ENCODE measurements at places on chromosomes 11 and 22.

- DNase-seq: no peak
Measured at GRCh38 chr11:12272821-12273617, 104.4 kb upstream of the PARVA start.

DNA sequence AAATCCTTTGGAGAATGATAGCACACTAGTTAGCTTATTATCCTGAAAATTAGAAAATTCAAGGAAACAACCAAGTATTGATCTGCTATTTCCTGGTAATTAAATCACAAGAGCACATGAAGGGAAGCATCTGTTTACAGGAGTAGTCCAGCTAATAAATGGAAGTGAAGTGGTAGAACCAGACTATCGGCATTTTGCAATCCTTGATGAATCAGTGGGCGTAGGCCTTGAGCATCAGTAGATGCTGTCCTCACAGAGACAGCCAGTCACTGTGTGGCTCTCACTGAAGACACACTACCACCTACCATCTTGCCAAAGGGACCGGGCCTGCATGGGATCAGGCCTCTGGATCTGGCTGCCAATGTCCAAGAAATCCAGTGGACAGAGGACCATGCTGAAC lies 69.8 kb downstream of the FBLN1 start:
- no peak for DNase-seq

DNA sequence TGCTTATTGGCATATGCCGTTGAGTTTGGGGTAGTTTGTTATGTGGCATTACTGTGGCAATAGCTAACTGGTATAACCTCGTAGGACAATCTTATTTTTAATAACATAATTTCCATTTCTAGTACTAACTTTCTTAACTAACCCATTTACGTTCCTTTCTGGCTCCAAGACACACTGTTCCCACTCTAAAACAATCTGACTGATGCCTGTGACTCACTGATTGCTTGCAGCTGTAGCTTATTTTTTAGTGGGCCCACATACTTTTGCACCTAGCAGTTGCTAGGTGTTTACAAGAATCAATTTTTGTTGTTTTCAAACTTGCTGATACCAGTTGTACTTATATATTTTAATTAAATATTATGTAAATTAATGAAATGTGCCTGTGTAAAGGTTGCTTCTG lies 52.2 kb downstream of the FAT3 start:
- DNase-seq: no peak

DNA sequence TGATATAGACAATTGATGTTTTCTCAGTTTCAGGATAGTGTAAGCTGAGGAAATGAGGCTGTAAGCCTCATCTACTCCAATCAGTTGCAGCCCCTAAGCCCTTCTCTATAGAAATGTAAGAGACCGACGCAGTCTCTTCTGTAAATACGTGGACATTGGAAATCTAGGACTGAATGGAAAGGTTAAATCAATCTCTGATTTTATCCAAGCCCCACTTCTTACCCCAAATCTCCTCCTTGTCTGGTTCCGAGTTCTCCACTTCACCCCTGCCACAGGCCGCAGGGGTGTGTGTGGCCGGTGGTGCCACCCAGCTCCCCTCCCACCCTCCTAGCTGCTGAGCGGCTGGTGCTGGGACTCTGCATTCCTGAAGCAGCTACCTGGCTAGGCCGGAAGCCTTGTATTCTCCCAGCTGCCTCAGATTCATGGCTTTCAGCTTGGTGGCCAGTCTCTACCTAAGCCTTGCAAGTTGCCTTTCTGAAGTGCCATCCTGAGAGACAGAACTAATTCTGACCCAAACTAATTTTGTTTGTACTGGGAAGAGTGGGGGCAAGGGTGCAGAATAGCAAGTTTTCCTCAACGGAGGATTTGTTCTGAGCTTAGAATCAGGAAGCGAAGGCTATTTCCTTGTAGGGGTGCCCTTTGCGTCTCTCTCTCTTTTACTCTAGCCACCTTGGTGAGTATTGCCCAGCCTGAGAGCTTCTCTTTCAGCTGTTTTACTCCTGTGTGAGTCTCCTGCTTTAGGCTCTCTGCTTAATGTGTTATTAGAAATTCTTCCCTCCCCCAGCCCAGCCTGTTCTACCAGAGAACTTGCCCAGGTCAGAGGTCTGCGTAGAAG lies 749 bp downstream of the VWA5A start:
- no peak for DNase-seq

DNA sequence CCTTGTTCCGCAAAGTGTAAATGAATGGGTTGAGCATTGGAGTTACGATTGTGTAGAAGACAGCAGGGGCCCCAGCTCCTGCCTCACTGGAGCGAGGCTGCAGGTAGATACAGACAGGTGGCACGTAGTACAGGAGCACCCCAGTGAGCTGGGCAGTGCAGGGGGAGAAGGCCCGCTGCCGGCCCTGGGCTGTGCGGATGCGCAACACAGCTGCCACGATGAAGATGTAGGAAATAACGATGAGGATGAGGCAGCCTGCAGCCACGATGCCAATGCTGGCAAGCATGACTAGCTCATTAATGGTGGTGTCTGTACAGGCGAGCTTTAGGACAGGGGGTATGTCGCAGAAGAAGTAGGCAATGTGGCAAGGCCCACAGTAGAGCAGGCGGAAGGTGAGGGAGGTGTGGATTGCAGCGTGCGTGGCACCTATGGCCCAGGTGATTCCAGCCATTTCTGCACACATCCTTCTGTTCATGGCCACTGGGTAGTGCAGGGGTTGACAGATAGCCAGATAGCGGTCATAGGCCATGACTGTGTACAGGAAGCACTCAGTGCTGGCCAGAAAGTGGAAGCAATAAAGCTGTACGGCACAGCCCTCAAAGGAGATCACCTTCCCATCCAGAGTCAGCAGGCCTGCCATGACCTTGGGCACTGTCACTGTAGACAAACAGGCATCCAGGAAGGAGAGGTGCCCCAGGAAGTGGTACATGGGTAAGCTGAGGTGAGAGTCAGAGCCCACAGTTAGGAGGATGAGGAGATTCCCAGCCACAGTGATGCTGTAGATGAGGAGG lies 616 bp downstream of the OR10S1 start:
- no peak for DNase-seq

GRCh38 chr11:67276781-67277230 lies 10.5 kb downstream of the GRK2 start:
- no peak for DNase-seq

DNA sequence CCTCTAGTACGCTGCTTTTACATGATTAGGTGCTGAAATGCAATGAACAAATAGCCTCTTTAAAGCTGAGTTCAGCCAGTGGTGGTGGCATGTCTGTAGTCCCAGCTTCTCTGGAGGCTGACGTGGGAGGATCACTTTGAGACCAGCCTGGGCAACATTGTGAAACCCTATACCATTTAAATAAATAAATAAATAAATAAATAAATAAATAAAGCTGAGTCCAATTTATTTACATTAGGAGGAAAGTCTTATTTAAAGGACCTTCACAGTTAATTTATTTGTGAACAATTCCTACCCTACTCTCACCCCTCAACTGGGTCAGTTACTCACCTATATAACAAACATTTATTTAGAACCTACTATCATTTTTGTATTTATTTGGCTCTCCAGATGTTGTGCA lies 4.8 kb upstream of the CHRDL2 start:
- no peak for DNase-seq

GRCh38 chr22:46951973-46952372 lies 189.5 kb downstream of the TBC1D22A start:
- DNase-seq: no peak

GRCh38 chr22:35384527-35384926 lies 3.6 kb downstream of the HMOX1 start:
- no peak for DNase-seq

DNA sequence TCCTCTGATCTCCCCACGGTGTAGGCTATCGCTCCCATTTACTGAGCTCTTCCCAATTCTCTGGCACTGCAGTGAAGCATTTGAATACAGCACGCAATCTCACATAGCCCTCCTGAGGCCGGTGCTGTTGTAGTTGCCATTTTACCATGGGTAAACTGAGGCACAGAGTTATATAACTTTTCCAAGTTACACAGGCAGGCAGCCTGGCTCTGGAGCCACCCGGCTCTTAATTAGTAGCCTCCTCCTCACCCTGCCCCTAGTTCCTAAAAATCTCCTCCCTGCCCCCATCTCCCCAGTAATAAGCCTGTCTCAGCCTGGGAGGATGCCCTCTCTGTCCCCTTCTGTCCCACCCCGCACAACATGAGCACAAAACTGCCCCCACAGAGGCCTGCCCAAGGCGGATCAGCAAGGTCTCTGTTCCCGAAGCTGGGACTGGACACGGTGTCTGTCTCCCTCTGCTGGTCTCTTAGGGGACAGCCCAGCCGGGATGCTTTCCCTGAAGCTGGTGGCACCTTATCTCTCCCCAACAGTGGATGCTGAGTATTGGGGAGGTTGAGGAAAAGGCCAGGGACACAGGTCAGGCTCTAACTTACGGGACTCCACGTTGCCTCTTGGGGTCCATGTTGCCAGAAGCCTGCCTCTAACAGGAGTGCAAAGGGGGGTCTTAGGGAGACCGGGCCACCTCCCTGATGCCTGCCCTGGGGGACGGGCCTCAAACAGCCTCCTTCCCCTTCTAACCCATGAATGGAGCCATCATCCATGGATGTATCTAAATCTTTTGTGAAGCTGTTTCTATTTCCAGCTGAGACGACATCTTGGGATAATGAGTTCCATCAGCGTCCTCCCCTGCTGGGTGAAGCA lies 9.1 kb upstream of the CLCF1 start:
- DNase-seq: peak; percentile 73

DNA sequence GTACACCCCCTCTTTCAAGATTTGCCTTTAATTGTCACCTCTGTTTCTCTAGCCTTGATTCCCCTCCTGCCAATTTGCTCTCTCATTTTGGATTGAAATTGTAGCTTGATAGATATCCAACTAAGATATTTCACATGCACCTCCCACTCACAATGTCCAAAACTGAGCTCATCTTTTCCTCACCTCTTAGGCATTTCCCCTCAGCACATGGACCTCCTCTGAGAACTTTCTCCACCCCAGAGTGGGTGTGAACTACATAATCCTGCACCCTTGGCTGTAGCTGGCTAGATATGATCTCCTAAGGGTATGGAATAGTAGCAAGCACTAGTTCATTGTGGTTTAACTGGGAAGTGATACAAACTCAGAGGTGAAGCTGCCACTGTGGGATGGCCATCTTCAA lies 91.5 kb upstream of the SESN3 start:
- DNase-seq: no peak

Data from effector CD8-positive, alpha-beta T cell (primary cell).